ENCODE measurements at places on chromosomes 2 and 18.

DNA sequence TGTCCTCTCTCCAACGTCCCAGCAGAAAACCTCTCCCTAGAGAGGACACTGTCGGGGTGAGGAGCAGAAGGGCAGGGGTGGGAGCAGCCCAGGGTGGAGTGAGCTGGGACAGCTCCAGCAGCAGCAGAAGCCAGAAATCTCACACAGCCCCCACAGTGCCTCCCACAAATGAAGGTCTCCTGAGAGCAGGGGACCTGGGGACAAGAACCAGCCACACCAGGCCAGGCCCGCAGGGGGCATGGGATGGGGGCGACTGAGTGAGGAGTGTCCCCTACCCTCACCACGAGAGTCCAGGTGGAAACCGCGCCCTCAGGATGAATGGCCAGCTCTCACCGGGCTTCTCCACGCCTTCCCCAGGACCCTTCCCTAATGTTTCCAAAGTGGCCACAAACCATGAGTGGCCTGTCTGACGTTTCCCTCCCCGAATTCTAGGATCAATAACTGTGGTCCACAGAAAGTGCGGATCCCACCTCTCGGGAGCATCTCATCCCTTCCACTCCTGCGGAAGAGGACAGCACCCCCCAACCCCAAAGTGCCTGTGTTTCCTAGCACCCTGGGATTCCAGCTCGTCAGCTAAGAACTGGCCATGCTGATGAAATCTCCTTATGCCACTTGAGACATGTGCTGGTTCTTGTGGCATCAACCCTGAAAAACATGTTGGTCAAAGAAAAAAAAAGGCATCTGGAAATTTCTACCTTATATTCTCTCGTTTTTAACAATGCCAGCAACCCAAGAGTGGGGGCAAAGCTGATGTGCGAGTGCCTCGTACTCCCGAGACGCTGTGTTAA lies 121.1 kb downstream of the HDAC4 start:
- DNase-seq, result peak; percentile 15

DNA sequence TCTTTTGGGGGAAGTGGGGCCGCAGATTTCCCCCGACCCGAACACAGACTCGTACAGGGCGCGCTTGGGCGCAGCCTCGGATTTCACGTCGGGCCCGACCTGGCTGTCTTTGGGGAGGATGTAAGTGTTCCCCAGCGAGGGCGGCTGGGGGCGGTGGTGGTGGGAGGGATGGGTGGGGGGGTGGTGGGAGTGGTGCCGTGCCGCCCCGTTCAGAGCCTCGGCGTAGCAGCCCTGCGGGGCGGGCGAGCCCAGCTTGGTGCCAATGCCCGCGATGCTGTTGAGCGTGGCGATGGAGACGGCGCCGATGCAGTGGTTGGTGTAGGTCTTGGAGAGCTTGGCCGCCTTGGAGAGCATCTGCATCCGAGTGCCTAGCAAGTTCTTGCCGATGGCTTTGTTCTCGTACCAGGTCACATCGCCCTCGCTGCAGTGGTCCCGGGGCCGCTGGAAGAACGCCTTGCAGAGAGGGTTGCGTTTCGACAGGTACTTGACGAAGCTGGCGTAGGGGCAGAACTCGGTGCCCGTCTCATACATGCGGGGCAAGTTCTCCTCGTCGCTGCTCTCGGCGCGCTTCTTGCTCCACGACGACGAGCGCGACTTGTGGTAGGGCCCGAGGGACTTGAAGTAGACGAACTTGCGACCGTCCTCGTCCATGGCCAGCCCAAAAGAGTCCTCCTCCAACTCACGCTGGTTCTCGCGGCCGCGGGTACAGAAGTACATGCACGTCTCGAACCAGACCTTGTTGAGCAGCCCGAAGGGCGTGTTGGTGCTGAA lies 1.3 kb downstream of the KCTD1 start:
- DNase-seq, result no peak

DNA sequence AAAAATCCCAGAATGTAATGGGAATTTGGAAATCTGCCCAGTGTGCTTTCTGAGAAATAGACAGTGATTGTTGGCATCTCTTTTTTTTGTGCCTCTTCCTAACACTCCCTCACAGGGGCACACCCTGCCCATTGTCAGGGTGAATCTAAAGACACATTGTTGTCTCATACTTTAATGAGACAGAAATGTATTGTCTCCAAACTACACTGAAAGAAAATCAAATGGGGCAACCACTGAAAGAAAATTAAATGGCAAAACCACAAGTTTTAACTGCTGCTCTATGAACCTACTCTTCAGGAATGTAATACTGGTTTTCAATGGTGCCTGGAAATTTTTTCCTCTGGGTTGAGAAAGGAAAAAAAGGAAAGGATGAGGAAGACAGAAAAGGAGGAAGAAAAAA lies 43.2 kb upstream of the GLS start:
- no peak for DNase-seq

DNA sequence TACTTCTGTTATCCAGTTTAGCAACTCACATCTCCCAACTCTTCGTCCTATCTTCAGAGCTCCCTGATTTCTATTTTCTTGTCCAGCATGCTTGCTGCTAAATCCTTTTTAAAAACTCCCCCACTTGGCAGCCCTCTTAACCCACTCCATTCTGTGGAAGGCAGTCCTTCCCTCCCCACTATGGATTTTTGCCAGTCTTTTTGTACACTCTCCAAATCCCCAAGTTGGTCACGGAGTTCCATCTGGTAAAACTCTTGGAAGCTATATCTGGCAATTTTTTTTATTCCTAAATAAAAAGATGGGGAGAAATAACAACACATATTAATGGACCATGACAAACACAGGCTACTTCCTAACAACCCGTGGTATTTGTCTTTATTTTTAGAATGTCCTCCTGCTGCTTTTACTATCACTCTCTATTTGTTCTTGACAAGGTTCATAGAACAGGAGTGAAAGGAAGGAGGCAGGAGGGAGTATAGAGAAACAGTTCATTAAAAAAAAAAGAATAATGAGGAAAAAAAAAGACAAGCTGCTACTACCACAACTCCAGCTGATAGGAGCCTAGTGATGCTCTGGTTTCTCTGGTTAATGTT lies 120.0 kb upstream of the THSD7B start:
- no peak for DNase-seq

DNA sequence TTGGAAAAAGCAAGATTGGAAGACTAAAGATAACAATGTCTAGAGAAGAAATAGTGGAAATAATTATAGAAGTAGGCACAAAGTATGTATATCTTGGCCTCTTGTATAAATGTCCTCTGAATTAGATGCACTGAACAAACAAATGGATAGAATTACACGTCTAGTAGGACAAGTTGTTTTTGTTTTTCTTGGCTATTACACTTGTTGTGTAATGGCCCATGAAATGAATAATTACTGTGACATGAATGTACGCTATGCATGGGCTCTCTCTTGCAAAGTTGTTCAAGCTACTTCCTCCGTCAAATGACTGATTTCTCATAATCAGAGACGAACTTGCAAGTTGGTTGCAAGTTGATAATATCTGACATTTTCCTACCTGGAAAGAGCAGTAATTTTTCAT lies 126.2 kb downstream of the PDE1A start:
- DNase-seq, result no peak

- DNase-seq, result no peak
Observed at GRCh38 chr2:85017411-85018048, 46.6 kb downstream of the KCMF1 start.

DNA sequence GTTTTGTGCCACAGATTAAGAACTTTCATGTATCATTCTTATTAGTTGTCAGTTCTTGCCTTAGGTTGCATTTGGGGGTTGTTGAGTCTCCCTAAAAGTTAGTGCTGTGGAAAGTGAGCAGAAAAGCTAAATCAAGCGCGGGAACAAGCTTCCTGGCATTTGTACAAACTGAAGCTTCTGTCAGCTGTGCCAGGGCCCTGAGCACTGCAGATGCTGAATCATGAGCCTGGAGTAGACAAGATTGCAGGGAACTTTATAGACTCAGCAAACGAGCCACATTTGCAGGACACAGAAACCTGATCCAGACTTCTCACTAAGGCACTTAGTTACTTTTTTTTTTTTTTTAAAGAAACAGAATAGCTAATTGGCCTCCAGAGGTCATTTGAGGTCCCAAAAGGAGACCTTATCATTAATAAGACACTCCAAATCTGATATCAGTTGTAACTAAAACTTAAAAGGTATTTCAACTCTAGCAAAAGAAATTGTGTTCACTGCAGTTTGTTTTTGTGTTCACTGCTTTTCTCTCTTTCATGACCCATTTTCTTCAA lies 88.7 kb downstream of the ADAM23 start:
- no peak for DNase-seq

GRCh38 chr2:20544153-20544747 lies 97.4 kb downstream of the RHOB start:
- no peak for DNase-seq

DNA sequence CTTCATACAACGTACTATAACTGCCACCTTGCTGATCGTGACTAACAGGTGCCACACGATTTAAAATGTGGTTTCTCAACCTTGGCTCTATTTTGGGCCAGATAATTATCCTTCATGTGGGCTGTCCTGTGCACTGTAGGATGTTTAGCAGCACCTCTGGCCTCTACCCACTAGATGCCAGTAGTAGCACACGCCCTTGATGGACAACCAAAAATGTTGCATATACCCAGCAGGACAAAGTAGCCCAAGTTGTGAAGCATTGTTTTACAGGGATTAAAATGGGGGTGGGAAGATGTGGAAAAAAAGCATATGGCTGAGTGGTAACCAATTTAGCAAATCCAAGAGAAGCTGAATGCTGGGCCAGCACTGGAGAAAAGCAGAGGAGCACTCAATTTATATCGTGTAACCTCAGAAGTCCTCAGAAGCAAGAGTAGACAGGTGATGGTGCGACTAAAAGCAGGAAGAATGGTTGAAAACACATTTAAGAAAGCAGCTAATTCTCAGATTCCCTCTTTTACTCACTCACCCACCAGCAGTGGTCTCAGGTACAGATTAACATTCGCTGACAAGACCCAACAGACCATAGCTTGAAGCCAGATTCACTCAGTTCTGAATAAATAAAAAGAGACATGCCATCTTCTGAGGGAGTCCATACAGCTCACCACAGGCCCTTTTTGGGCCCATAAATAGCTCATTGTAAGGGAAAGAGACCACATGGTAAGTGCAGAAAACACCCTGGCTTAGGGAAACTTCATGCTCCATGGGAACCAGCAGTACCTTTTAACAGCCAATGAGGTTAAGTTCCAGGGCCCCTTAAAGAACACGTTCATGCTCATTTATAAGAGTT lies 50.6 kb downstream of the RAPH1 start:
- peak; percentile 55 for DNase-seq

- no peak for DNase-seq
Observed at GRCh38 chr2:61185231-61185728, 23.3 kb downstream of the C2orf74 start.

- no peak for DNase-seq
Observed at GRCh38 chr2:239178484-239178883, 222.3 kb downstream of the HDAC4 start.

GRCh38 chr2:69948032-69948962 lies 13.1 kb downstream of the ASPRV1 start:
- no peak for DNase-seq

GRCh38 chr2:181231151-181231550 lies 226.0 kb upstream of the ITGA4 start:
- DNase-seq, result no peak

DNA sequence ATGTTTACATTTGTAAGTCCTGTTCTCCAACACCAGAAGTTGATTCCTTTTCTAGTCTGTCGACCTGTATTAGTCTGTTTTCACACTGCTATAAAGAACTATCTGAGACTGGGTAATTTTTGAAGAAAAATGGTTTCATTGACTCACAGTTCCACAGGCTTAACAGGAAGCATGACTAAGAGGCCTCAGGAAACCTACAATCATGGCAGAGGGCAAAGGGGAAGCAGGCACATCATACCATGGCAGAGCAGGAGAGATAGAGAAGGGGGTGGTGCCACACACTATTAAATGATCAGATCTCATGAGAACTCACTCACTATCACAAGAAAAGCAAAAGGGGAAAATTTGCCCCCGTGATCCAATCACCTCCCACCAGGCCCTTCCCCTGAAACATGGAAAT lies 112.8 kb upstream of the MAP3K20 start:
- no peak for DNase-seq

DNA sequence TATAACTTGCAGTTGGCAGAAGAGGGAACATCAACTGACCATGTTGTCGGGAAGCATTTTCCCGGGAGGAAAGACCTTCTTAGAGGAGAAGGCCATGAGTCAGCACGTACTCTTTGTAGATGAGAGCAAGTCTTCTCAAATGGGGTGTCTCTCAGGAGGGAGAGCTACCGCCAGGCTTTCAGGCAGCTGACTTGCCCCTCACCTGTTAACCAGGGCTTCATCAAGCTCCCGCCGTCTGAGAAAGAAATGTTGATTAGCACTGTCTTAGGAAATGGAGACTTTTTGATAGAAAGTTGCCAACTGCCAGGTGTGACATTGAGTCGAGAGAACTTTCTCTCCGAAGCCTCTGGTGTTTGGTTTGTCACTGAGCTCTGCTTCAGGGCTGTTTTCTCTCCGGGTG lies 196.1 kb downstream of the ZNF407 start:
- no peak for DNase-seq

- DNase-seq, result no peak
Observed at GRCh38 chr18:46736736-46737135, 20.1 kb downstream of the ST8SIA5 start.

DNA sequence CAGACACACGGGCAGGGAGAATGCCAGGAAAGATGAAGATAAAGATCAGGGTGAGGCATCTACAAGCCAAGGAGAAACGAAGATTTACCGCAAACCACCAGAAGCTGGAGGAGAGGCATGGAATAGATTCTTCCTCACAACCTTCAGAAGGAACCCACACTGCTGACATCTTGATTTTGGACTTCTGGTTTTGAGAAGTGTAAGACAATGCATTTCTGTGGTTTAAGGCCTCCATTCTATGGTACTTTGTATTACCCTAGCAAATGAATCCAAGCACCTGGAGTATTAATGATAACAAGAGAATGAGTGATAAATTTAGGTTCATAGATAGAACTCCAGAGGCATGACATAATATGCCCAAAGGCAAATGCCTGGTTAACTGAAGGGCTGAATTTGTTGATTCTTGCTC lies 11.8 kb upstream of the FN1 start:
- no peak for DNase-seq

GRCh38 chr2:133814890-133815289 lies 246.6 kb upstream of the NCKAP5 start:
- no peak for DNase-seq

- DNase-seq, result no peak
Observed at GRCh38 chr2:127577503-127577902, 42.0 kb downstream of the MYO7B start.

- no peak for DNase-seq
Observed at GRCh38 chr2:120323807-120324399, 22.0 kb upstream of the INHBB start.

GRCh38 chr2:66460031-66460430 lies 25.1 kb downstream of the MEIS1 start:
- DNase-seq, result no peak

- DNase-seq, result no peak
Observed at GRCh38 chr2:138433995-138434951, 67.3 kb upstream of the SPOPL start.

- DNase-seq, result no peak
Observed at GRCh38 chr2:153074207-153074606, 355.8 kb downstream of the ARL6IP6 start.

GRCh38 chr2:54377451-54377850 lies 78.7 kb upstream of the SPTBN1 start:
- DNase-seq, result no peak
